ENCODE measurements at places on chromosomes 11 and 22. TPM values are rescaled to one million over a fixed set of nuclear protein-coding genes. Genes with fewer than 3 reads are reported as not detected.

DNA sequence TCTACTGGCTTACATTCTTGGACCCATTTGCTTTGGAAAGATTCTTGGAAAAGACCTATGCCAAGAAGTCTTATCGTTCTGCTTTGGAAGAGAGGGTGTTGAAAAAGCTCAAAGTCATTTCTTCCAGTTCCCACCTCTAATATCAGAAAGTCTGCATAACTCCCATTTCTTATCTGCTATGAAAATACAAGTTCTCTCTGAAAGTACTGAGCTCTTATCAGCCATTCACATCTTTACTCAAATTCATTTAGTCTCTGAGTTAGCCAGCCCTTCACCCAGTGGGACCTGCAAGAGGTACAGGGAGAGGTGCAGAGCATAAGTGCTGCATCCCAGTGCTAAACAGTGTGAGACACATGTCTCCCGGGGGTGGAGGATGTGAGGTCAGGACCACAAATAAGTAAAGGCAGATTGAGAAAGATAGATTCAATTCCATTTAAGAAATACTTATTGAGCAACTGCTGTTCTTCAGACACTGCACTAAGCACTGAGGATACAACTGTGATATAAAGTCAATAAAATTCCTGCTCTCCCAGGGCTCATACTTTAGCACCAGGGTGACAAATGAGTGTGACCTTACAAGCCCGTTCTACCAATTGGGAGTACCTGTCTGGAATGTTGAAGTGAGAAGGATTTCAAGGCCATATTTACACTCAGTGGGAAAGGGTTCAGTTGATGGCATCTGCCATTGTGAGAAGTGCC lies 76.7 kb downstream of the PISD start:
- H3K27ac ChIP-seq = peak overlapping the region; percentile 83
- no peaks in the 10 kb centered on the region for H3K36me3 ChIP-seq
- H3K27me3 ChIP-seq = no peaks in the 10 kb centered on the region
- DNase-seq = peak; percentile 61

DNA sequence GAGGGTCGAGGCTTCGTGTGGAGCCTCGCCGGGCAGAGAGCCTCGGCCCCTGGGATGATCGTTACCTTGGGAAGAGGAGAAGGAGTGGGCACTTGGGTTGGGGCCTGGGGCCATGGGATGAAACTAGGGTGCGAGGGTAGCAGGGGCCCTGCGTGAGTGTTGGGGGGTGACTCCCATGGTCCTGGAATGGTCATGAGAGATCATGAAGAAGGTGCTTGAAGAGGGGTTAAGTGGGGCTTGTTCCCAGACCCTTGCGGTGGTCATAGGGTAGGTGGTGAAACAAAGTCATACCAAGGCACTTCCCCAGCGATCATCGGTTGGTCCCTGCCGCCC lies 284 bp downstream of the CCS start:
- peak overlapping the region; percentile 78 for H3K27ac ChIP-seq
- H3K4me3 ChIP-seq = peak overlapping the region; percentile 76
- peaks cover 72% of the 10 kb centered on the region for H3K4me1 ChIP-seq

- no peak overlapping the region for H3K27ac ChIP-seq
- H3K27me3 ChIP-seq = no peaks in the 10 kb centered on the region
- no peak overlapping the region for H3K4me3 ChIP-seq
- no peak for DNase-seq
- H3K36me3 ChIP-seq = no peaks in the 10 kb centered on the region
- no peaks in the 10 kb centered on the region for H3K4me1 ChIP-seq
Measured at GRCh38 chr22:27391092-27391770, 410.3 kb downstream of the MN1 start.

DNA sequence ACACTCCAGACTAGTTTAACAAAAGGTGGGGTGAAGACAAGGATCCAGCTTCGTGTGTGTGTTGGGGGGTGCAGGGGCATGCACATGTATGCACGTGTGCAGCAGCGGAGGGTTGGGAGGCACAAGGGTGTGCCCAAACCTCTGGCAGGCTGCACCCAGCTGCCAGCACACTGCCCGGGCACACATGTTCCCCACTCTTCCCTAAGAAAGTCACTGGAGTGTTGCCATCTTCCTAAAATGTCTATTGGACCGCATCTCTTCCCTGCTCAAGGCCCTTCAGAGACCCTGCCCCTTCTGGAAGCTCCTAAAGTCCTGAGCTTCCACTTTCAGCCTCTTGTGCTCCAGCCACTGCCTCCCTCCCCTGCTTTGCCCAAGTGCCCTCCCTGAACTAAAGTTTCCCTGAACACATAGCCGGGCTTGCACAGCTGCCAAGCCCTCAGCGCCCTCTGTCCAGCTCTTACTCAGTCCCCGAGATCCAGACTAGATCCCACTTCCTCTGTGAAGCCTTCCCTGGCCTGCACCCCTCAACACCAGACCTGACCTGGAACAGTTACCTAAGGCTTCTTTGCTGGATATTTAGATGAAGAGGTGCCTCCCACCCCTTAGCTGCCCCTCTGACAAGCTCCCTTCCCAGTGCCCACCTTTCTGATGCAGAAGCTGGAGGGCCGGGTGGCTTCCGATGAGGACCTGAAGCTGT lies 6.0 kb downstream of the CFL1 start:
- H3K27me3 ChIP-seq = no peaks in the 10 kb centered on the region
- DNase-seq = no peak
- H3K36me3 ChIP-seq = peaks cover 34% of the 10 kb centered on the region
- H3K4me1 ChIP-seq = peaks cover 74% of the 10 kb centered on the region

The PYGM gene
- total RNA-seq = not detected

The OR8D4 gene
- total RNA-seq = not detected
